ENCODE measurements at places on chromosomes 2 and 18. TPM values are rescaled to one million over a fixed set of nuclear protein-coding genes. Genes with fewer than 3 reads are reported as not detected.

Gene KYNU
- total RNA-seq: 1.9 TPM

- no peak for DNase-seq
Observed at GRCh38 chr2:59239146-59239545, 998.0 kb upstream of the FANCL start.

DNA sequence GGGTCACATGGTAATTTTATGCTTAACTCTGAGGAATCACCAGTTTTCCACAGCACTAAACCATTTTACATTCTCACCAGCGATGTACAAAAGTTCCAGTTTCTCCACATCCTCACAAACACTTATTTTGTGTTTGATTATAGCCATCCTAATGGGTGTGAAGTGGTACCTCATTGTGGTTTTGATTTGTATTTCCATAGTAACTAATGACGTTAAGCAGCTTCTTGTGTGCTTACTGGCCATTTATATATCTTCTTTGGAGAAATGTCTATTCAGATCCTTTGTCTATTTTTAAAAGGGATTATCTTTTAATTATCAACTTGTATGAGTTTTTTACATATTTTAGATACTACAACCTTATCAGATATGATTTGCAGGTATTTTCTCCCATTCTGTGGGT is 42.0 kb downstream of the CCDC150 start:
- no peak for DNase-seq

Gene LTBP1
- total RNA-seq: 27.4 TPM

Gene GATA6
- 37.7 TPM for total RNA-seq

Gene CYP27C1
- total RNA-seq: 0.59 TPM

Gene CD207
- total RNA-seq: not detected

DNA sequence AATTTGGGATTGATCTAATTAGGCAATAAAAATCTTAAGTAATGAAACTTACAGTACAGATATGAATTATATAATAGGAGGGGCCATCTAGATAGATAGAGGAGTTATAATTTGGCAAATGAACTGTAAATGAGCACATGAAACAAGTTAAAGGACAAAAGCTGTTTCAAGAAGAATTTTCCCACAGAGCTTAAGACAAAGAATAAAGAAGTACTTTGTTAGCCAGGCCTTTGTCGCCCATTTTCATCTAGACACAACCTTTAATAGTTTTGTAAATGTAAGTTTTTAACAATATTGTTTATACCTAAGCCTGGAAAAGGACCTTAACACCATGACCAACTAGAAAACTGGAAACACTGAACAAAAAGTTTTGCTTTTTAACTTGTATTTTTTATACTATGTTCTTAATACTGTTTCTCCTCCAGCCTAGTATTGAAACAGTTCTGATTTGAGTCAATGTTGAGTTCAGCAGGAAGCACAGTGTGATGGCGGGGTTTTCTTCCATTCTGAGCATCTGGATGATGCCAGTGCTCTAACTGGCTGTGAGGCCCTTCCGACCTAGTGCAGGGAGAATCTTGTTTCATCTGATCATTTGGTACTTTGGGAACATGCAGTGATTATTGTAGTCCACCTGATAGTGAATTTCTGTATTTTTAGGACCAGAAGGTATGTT is 37.6 kb downstream of the FARP2 start:
- no peak for DNase-seq

- DNase-seq: peak; percentile 66
Observed at GRCh38 chr2:28342081-28342967, 50.3 kb upstream of the FOSL2 start.
